ENCODE measurements at places on chromosomes 4 and X.

DNA sequence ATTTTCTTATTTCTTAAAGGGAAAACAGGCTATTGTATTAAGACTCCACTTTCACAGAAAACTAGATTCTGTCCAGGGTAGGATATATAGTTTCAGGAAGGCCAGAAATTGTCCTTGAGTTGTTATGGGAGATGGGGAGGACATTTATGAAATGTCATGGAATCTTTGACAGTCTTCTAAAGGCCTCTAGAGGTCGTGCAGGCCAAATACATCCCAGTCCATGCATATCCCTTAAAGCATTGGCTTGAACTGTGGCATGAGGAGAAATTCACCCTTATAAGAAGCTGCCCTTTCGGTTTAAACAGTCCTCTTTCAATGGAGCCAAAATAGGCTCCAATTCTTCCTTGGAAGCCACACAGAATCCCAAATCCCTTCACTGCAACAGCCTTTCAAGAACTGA lies 183.6 kb upstream of the NOCT start:
- DNase-seq, result no peak

- DNase-seq, result no peak
Observed at GRCh38 chr4:44871133-44871532, 144.8 kb upstream of the GNPDA2 start.

DNA sequence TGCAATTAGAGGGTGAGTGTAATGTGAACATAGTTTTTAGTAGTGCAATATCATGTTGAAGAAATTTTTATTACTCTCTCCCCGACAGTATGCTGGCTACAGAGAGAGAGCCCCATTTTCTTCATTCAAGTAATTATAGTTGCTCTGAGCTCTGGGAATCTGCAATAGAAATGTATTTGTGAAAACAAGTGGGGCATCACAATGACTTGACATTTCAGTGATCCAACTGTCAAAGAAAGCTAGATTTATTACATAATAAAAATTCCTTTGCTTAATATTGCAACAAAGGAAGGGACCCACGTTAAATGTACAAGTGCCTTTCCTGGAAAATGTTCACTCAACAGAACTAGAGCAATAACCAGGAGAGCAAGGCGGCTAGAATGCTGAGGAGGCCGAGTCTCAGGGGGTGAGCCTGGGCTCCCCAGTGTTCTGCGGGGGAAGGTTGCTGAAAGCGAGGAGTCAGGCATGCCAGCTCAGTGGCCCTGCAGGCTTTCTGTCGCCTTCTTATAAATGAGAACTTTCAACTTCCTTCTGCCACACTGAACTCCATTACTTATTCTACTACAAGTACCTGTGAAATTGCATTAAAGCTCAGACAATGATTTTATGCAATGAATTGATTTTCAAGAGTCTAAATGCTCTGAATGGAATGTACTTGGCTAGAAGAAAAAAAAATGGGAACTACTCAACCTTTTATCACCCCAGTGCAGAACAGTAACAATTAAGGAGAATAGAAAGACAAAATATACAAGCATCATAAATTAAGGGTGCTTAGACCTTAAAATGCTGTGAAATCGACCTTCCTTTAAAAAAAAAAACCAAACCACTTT lies 476.4 kb downstream of the AFF2 start:
- DNase-seq, result no peak

DNA sequence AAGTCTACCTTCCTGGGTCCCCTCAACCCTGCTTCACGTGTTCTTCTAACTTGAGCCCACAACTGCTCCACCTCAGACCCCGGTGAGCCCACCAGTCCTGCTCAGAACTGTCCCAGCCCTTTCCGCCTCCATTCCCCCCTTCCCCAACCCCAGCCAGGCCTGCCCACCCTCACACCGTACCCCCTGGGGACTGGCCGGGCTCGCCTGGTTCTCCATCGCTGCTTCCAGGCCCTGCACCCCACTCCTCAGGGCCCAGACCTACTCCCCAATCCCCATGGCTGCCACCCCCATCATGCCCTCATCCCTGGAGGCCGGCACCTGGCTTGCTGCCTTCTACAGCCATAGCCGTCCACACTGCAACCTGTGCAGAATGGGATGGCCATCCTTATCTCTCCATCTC lies 23.4 kb downstream of the ADRA2C start:
- no peak for DNase-seq

- no peak for DNase-seq
Observed at GRCh38 chrX:37658343-37659030, 27.1 kb upstream of the XK start.

DNA sequence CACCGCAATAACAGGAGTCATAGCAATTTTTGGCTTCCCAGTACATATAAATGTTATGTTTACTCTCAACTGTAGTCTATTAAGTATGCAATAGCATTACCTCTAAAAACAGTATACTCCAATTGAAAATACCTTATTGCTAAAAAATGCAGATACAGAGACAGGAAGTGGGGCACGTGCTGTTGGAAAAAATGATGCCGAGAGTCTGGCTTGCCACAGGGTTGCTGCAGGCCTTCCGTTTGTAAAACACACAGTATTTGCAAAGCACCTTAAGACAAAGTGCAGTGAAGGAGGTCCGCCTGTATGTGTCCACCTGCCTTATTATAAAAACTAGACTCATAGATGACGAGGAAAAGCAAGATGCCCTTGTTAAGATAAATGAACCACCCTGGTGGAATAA lies 23.5 kb downstream of the CD99 start:
- DNase-seq, result no peak

DNA sequence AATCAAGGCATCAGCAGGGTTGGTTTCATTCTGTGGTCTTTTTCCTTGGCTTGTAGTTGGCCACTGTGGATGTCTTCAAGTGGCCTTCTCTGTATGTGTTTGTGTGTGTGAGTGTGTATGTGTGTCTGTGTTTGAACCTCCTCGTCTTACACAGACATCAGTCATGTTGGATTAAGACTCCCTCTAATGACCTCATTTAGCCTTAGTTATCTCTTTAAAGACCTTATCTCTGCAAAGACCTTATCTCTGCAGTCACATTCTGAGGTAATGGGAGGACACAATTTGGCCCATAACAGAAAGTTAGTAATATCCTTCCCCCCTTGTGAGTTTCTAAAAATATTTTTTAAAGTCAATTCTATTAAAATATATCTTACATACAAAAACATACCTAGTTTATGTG lies 126.7 kb downstream of the EMCN start:
- no peak for DNase-seq

GRCh38 chr4:24922416-24922815 lies 9.6 kb upstream of the CCDC149 start:
- DNase-seq, result no peak

GRCh38 chrX:17861489-17862011 lies 452 bp upstream of the RAI2 start:
- no peak for DNase-seq

- DNase-seq, result no peak
Observed at GRCh38 chrX:39726771-39727170, 371.0 kb downstream of the BCOR start.

- no peak for DNase-seq
Observed at GRCh38 chr4:54318904-54319303, 89.8 kb downstream of the PDGFRA start.

- DNase-seq, result no peak
Observed at GRCh38 chr4:92953462-92953861, 649.7 kb downstream of the GRID2 start.

DNA sequence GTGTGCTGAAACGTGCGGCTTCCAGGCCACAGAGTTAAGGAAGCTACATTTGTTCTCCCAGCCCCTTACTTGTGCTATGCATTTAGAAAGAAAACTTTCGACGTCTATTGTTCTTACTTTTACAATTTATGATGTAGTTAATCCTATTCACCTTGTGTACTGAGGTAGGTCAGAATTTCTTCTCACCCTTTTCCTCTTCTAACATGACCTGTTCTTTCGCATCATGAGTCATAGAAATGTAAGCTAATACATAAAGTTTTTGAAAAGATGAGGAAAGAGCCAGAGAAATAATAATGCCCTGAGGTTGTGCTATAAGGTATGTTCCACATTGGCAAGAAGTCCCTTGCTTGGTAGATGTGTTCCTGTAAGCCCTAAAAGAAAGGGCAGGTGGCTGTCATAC lies 298.3 kb downstream of the TRIML1 start:
- DNase-seq, result no peak

DNA sequence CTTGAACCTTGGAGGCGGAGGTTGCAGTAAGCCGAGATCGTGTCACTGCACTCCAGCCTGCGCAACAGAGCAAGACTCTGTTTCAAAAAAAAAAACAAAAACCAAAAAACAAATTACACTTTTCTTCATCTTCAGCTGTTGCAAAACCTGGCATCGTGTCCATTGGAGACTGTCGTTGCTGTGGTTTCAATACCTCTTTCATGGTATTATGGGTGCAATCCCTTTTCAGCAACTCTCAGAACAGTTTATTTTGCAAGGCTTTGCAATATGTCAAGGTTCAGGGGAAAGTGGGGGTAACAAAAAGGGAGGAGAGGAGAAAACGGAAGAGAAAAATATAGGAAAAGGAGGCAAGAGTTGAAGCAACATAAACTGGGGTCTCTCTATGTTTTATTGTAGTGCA lies 40.8 kb downstream of the ARSD start:
- DNase-seq, result no peak

- no peak for DNase-seq
Observed at GRCh38 chr4:10283761-10284160, 167.2 kb upstream of the WDR1 start.

Data from activated CD4-positive, CD25-positive, alpha-beta regulatory T cell treated with anti-CD3 and anti-CD28 coated beads, Interleukin-2, amount 50 U/mL, for 72 hours (primary cell).